ENCODE measurements at places on chromosomes 11 and 22.

- no peak for DNase-seq
Observed at GRCh38 chr11:27773884-27774283, 73.6 kb upstream of the BDNF start.

- DNase-seq, result no peak
Observed at GRCh38 chr11:35951680-35952079, 7.8 kb downstream of the LDLRAD3 start.

- DNase-seq, result no peak
Observed at GRCh38 chr11:112581747-112582146, 321.1 kb upstream of the PLET1 start.

GRCh38 chr11:19519912-19520641 lies 192.6 kb upstream of the NAV2 start:
- DNase-seq, result no peak

GRCh38 chr22:49825944-49826602 lies 1.6 kb downstream of the BRD1 start:
- no peak for DNase-seq

DNA sequence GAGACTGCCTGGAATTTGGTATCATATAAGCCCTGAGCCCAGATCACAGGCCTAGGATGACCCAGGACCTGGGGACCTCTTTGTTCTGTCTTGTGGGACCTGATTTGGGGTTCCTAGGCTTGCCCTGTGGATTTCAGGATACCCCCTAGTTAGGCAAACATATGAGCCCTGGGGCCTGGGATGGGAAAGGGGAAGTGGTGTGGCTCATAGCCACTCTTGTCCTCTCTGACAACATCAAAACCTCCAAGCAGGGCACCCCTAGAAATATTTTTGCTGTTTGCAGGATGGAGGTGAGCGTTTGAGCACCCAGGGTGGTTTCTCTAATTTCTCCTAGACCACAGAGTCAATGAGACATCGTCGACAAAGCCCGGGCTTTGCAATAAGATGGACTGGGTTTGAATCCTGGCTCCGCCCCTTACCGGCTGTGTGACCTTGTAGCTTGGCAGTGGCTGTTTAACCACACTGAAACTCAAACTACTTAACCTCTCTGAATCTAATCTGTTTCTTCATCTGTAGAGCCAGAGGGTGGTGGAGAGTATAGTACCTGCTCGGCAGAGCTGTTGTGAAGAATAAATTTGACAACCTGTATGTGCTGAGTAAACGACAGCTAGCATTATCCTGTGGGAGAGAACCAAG lies 5.3 kb upstream of the LRRC10B start:
- no peak for DNase-seq

GRCh38 chr11:133524488-133524887 lies 7.8 kb downstream of the OPCML start:
- no peak for DNase-seq

GRCh38 chr11:110340436-110340835 lies 44.0 kb upstream of the RDX start:
- DNase-seq, result no peak

DNA sequence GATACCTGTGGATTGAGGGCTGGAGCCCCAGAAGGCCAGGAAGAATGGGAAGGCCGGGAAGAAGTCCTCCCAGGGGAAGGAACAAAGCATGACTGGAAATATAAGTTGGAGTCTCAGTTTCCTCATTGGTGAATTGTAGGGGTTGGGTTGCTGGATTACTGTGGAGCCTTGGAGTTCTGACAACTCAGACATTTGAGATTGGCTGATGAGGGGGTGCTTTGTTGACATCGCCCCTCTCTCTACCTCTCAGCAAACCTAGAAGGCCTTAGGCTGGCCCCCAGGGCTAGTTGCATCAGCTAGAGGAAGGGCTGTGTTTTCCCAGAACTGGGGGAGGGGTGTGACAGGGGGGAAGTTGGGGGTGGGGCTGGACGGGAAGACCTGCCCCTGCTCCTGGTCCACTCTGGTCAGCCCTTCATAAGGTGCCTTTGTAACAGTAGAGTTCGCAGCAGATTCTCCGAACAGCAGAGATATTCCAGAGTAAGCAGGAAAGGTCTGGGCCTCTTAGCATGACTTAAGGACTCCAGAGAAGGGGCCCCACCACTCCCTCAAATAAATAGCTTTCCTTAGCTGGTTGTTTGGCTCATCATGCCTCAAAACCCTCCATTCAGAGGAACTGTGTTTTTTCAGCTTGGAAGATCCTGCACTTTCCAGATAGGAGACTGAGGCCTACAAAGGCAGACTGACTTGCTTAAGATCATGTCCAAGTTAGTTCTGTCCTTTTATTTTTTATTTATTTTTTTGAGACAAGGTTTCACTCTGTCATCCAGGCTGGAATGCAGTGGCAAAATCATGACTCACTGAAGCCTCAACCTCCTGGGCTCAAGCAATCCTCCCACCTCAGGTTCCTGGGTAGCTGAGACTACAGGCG lies 12.5 kb upstream of the THRSP start:
- no peak for DNase-seq

DNA sequence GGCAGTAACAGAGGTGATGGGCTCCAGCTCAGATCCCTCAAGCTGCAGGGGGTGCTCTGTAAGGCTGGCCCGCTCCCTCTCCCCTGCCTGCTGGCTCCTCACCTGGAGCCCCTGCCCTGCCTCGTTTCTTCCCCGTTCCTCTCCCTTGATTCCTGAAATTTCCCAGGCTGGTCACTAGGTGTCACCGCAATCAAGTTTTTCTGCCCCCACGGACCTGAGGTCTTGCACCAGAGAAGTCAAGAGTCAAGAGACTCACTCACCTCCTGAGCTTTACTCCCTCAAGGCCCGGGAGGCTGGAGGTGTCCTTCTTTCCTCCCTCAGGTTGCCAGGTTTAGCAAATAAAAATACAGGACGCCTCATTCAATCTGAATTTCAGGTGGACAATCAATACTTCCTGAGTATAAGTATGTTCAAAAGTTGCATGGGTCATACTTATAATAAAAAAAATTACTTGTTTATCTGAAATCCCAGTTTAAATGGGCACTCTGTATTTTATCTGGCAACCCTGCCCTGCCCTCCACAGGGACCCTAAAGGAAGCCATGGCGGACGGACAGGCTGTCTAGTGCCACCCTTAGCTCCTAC lies 69.2 kb downstream of the SCUBE1 start:
- no peak for DNase-seq

DNA sequence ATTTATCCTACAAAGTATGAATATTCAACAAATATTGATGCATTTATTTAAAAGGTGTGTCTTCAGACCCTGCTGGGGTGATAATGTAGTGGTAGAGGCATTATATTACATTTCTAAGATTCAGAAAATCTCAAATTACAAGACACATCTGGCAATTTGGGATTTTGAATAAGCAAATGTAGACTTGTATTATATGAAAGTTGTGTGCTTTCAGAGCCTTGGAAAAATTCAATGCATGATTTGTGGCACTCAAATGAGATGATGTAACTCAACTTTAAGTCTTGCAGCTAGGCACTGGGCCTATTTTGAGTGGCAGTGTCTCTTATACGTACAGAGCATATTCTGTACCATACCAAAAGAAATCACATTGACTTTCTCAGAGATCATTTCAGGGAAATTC lies 214.4 kb downstream of the ETS1 start:
- no peak for DNase-seq

DNA sequence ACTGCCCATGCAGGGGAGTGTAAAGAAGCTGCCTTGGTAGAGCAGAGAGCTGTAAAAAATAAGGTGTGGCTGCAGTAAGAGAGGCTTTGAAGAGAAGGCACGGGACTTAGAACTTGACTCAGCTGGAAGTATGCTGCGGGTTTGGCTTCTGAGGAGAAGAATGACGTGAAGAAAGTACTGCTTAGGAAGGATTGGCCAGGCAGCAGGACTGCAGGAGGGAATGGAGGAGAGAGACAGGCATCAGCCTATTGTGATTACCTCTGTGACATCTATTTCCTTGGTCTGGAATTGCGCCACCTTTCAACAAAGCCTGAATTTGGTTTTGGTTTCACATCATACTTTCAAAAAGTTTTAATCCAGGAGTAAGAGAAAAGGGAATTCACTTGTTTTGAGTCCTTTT lies 22.5 kb downstream of the PRRG4 start:
- DNase-seq, result no peak

GRCh38 chr11:134509381-134510232 lies 97.6 kb upstream of the B3GAT1 start:
- DNase-seq, result no peak

DNA sequence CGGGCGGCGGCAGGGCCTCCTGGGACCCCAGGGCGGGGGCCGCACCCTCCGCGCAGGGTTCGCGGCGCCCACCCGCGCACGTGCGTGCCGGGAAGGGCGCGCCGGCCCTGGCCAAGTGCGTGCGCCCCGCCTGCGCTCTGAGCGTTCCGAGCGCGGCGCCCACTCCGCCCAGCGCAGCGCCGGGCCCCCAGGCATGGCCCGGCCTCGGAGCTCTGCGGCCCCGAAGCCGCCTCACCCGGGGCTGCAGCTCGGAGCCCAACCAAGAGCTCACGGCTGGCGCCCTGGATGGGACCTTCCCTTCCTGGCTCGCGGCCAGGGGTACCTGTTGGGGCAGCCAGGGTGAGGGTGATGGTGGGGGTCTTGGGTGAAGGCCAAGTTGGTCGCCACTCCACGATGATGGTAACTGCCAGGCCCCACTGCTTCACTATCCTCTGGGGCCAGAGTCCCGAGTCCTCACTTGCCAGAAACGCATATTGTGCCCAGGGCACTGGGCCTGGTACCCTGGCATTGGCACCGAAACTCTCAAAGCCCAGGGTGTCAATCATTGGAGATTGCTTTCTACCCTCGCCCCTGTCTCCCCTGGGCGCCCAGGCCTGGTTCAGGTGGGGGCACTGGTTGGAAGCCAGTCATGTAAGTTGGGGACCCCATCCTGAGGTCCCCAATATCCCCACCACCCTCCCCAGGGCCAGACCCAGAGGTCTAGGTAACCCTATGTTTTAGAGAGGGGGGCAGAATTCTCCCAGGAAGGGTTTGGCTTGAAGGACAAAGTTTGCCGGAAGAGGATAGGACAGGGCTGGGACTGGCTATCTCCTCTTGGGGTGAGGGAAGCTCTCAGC lies 882 bp downstream of the ANO1 start:
- DNase-seq, result no peak

- no peak for DNase-seq
Observed at GRCh38 chr11:26088391-26088790, 243.5 kb upstream of the ANO3 start.

GRCh38 chr11:10778217-10778970 lies 27.3 kb downstream of the CTR9 start:
- DNase-seq, result no peak

- DNase-seq, result no peak
Observed at GRCh38 chr11:70525006-70525405, 126.7 kb downstream of the CTTN start.

DNA sequence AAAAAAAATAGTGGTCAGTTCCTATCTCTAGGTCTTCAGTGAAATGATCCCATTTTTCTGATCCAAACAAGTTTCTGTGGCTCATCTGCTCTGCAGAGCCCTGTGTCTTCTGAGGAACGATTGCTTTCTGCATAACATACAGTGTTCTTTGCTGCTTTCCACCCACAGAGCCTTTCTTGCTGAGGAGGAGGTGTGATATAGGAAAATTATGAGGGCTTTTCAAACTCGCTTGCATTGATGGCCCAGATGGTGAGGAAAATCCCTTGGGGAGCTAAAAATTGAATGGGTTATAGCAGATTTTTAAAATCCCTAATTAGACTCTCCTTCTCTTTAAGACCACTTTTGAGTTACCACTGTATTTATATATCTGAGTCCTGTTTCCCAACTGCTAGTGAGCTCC lies 31.3 kb downstream of the JAM3 start:
- no peak for DNase-seq

DNA sequence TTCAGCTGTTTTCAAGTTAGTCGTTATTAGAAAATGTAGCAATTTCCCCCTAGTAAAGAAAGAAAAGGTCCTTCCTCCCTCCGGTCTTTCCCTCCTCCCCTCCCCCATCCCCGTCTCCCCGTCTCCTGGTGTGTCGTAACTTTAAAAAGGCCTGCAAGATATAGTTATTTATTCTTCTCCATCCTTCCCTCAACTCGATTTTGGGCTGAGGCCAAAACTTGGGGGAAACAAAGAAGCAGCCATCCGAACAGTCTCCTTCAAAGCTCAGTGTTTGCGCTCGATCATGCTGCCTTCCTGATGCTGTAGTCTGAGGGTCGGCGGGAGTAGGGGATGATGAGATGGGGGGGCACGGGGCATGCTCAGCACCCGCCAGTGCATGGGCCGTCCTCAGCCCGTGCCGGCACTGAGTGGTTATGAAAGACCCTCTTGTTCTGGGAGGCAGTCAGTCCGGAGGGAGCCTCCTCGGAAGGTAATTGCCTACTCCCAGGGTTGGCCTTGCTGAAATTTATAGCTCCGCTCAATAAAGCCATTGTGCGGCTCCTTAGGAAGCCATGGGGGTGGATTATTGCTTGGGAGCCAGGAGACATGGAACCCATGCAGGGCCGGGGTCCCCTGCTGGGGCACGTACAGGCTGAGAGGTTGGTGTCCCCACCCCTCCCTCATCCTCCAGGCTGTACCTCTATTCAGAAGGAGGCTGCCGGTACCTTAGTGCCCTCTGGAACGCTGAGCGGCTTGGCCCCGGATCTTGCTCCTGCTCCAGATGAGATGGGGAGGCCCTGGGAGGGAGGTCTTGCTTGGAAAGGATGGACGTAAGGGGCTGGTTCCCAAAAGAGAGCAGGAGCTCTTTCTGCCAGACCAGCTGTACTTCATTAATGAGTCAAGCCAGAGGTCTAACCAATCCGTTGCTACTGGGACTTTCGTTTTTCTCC lies 212.7 kb upstream of the CADM1 start:
- DNase-seq, result no peak

- no peak for DNase-seq
Observed at GRCh38 chr11:113278481-113278880, 35.9 kb upstream of the TTC12 start.

DNA sequence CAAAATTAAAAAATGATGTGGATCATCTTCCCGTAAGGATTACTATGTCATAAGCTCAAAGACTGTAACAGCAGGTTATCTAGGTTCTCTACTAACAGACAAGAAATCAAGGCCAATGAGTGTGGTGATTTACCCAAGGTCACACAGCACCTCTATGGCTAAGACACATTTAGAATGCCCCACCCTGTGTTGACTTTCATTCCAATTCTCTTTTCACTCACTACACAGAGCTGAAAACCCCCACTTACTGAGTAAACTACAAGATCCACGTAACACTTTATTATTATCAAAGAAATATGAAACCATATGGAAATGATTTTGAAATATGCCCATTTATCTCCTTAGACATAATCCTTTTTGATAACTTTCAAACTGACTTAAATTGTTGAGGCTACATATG lies 4.8 kb upstream of the PRSS23 start:
- DNase-seq, result no peak

GRCh38 chr11:47499614-47500013 lies 50.7 kb upstream of the RAPSN start:
- DNase-seq, result no peak

DNA sequence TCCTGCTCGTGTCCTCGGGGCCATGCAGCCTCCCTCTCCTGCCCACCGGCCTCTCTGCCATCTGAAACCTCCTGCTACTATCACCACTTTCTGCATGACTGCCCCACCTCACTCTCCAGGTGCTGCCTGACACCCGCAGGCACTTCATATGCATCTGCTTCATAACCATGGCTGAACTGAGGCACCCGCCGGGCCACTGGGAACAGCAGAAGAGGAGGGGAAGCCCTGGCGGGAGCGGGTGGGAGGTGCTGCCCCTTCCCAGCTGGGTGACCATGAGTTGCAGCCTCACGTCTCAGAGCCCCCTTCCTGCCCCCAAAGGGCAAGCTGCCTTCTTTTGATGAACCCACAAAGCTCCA lies 21.7 kb upstream of the PICK1 start:
- no peak for DNase-seq
